ENCODE measurements at places on chromosomes 1 and 21.

GRCh38 chr1:21351901-21352300, 61.6 kb upstream of the ECE1 start:
- DNase-seq, result no peak

DNA sequence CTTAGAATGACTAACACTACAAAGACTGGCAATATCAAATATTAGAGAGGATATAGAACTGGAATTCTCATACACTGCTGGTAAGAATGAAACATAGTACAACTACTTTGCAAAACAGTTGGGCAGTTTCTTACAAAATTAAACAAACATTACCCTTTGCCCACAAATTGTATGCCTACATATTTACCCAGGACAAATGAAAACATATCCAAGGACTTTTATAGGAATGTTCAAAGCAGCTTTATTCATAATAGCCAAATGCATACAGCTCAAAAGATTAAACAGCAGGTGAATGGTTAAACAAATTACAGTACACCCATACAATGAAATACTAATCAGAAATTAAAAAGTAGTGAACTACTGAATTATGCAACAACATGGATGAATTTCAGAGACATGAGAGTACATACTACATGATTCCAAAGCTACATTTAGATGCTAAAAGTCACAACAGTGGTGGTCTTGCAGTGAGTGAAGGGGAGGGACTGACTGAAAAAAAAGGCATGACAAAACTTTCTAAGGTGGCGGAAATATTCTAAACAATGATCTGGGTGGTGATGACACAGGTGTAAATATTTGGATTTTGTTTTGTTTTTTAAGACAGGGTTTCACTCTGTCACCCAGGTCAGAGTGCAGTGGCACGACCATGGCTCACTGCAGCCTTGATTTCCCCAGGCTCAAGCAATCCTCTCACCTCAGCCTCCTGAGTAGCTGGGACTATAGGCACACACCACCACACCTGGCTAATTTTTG, 40.4 kb downstream of the LYST start:
- DNase-seq, result no peak

- DNase-seq, result no peak
Measured at GRCh38 chr21:38813547-38813946, 7.8 kb downstream of the ETS2 start.

- DNase-seq, result no peak
Measured at GRCh38 chr1:28127617-28128257, 39.3 kb upstream of the EYA3 start.

GRCh38 chr1:155940482-155940992, 901 bp upstream of the RXFP4 start:
- no peak for DNase-seq

DNA sequence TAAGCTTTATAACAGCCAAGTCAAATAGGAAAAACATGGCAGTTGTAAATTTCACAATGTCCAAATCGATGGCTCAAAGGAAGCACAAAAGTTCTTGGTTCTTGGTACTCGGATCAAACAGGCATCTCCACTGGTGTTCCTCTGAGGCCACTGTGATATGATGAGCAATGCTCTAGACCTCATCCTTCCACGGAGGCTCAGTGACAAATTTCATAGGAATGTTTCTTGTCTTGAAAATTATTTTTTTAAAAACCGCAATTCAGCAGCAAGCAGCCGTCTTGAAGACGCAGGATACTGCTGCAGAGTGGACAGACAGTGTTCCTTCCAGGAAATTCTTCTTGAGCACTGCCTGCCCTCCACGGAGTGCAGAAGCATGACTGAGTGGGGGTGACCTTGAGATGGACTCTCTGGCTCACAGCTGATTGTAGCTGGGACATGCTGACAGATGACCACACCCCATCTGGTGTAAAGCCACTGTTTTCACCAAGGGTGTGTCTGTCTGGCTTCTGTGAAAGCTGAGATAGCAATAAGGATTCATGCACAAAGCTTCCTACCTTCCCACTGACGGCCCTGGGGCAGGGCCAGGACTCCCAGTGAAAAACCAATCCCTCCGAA, 61.9 kb downstream of the TIAM1 start:
- no peak for DNase-seq

- DNase-seq, result no peak
Measured at GRCh38 chr1:231161667-231162296, at the start of gene TRIM67. TSS of gene TRIM67 (plus strand) at chr1:231162058. CDS start at chr1:231162970, 912 bp downstream.

GRCh38 chr1:156834322-156834721, 17.7 kb upstream of the SH2D2A start:
- no peak for DNase-seq

- no peak for DNase-seq
Measured at GRCh38 chr21:44510508-44511218, 29.3 kb downstream of the KRTAP10-1 start.

DNA sequence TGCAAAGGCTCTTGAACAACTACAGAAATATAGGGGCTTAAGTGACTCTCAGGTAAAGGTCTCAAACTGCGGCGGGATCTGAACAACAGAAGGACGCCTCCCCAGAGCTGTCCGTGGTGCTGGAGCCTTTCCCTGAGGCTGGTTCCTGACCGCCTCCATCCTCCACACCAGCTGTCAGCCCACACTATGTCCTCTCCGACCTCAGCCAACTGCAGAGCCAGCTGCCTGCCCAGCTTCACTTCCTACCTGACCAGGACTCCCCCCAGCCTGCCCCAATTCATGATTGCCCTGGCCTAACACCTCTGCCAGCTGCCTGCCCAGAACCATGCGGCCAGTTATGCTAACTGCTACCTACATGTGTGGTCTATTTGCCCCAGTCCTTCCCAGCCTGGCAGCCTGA, 63.6 kb upstream of the ZC3H12A start:
- no peak for DNase-seq

- DNase-seq, result no peak
Measured at GRCh38 chr1:240074422-240074821, 17.3 kb upstream of the FMN2 start.

DNA sequence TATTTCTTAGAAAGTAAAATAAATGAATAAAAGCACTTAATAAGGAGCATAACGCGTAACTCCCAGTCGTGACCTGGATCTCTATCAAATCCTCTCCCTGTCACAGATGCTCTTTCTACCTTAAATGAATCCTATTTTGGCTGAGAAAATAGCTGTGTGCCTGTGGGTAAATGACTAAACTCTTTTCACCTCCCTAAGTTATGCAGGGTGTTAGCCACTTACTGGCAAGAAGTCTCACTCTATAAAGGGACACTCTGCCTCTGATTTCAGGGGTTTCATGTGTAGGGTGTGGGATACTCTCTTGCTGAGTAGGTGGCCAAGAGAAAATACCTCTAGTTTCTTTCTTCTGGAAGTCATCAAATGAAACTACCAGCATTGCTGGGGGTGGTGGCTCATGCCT, 24.3 kb upstream of the PPP1R15B start:
- no peak for DNase-seq

- DNase-seq, result no peak
Measured at GRCh38 chr1:203663294-203663693, 36.7 kb downstream of the ATP2B4 start.

GRCh38 chr1:197312163-197312562, 44.1 kb downstream of the CRB1 start:
- no peak for DNase-seq

- DNase-seq, result no peak
Measured at GRCh38 chr1:23178950-23179349, 10.3 kb upstream of the LUZP1 start.

- DNase-seq, result no peak
Measured at GRCh38 chr1:161001525-161001924, 19.4 kb downstream of the F11R start.

- no peak for DNase-seq
Measured at GRCh38 chr1:184527402-184527801, 140.6 kb downstream of the C1orf21 start.
